Lower leg skin (tissue), 4 donors: ENCODE measurements at places on chromosomes 3 and 15. TPM values are rescaled to one million over a fixed set of nuclear protein-coding genes. Genes with fewer than 3 reads are reported as not detected.
A peak's percentile ranks its signal among the peaks of the same experiment; 100 is the strongest.

Gene MYEF2
- 2.2 TPM for total RNA-seq

Gene CPA3
- 2.0 TPM for total RNA-seq

Gene FETUB
- total RNA-seq: 4.0 TPM

DNA sequence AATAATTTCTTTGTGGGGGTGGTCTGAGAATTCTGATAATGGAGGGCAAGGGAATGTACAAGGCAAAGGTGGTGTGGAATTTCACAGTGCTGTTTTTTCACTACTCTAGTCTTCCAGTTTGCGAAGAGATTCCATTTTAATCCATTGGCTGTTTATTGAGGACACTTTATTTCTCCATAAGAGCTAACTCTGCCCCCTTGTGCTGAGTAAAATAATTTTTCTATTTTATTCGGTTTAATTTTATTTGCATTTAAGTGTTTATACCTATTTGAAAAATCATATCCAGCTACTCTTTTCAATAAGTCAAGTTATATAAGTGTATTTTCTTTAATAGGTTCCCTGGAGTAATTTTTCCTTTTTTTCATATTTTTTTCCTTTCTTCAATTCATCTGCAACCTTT is 840.1 kb downstream of the TUSC7 start:
- DNase-seq: no peak

GRCh38 chr15:82877825-82878224 is 68.4 kb downstream of the WHAMM start:
- no peak for DNase-seq

Gene STARD9
- 7.6 TPM for total RNA-seq

Gene LSMEM2
- total RNA-seq: 0.62 TPM

DNA sequence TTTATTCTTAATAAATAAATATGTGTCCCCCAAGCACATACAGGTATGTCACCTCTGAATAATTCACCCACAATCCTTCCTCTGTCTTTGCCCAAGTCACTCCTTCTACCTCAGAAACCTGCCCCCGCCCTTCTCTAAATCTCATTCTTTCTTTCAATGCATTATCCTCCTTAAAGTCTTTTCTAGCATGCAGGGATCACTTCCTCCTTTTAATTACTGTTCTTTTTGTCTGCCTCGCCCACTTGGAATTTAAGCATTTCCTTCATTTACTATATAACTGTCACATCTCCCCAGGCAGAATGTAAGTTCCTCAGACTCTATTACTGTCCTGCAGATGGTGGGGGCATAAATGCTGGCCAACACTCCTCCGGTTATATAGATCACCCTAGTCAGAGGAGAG is 7.8 kb downstream of the CCDC80 start:
- no peak for DNase-seq

Gene CLDN11
- 4.0 TPM for total RNA-seq

- no peak for DNase-seq
Observed at GRCh38 chr3:136074546-136075170, 109.1 kb downstream of the PPP2R3A start.

DNA sequence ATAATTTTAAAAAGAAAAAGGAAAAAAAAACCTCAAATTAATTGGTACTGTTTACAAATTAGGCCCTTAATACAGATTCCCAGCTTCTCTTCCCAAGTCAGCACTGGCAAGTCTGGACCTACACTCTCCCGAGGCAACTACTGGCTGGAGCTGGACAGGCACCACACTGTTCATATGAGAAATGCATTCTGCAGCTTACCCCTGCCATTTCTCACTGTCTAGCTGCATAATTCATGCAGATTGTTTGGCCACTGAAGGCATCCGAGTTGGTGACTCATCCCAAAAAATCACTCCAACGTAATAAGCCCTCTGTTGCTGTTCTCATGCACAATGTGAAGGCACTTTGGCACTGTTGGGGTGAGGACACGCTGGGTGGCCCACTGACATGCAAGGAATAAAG is 45.3 kb downstream of the ROPN1B start:
- DNase-seq: no peak

Gene PBRM1
- 51.6 TPM for total RNA-seq

Gene SLC51A
- total RNA-seq: not detected

- DNase-seq: no peak
Observed at GRCh38 chr15:56838085-56838484, 80.4 kb upstream of the TCF12 start.

GRCh38 chr3:139427283-139428060 is 38.0 kb upstream of the COPB2 start:
- peak; percentile 46 for DNase-seq

GRCh38 chr15:40061212-40061901 is 22.4 kb upstream of the SRP14 start:
- peak; percentile 43 for DNase-seq

- no peak for DNase-seq
Observed at GRCh38 chr15:32884146-32884545, 166.3 kb downstream of the GREM1 start.

DNA sequence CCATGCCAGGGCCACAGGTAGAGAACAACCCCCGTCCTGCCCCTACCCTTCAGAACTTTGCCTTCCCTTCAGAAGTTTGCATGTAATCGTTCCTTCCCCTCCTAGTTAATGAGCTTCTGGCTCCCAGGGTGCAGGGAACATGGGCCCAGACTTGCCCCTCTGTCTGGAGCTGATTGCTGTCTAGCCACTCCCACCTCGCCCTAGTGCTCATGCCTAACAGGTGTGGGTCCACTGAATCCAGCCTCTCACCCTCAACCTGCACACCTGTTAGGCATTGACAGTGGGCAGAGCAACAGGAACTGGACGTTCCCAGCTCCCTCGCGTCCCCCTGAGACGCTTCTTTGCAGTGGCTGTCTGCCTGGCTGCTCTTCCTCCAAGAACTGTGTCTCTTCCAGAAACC is 40.3 kb downstream of the WNT5A start:
- no peak for DNase-seq

GRCh38 chr15:39720621-39721611 is 61.7 kb downstream of the FSIP1 start:
- DNase-seq: no peak

Gene SUCNR1
- 1.5 TPM for total RNA-seq

Gene PLA2G4E
- total RNA-seq: 49.8 TPM

Gene ZNF860
- 1.0 TPM for total RNA-seq

DNA sequence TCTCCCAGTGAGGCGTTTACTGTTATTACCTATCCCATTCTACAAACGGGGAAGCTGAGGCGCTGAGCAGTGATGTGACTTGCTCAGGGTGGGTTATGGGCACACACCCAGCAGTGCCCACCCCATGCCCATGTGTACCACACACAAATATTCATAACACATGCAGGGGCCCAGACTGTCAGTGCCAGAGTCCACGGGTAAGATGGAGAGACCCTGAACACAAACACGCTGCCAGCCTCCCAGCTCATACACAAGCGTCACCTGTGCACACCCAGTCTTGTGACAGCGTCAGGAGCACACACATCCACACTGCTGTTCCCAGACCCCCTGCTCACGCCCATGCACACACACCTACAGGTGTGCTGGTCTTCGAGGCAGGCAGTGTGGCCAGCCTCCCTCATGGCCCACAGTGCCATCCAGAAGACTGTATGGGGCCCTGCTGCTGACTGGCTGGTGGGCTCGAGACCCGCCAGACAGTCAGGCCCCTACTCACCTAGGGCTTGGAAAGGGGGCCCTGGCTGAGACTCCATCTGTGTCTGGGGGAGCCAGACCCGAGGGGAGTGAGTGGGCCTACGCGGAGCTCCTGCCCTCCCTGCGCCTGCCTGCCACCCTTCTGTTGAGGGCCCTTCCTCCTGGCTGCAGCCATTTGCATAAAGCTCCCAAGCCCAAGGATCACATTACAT is 39.4 kb downstream of the DNAJB8 start:
- DNase-seq: no peak

- DNase-seq: no peak
Observed at GRCh38 chr3:173988909-173989308, 591.4 kb downstream of the NLGN1 start.

GRCh38 chr15:70794596-70795310 is 31.4 kb upstream of the UACA start:
- no peak for DNase-seq

Gene CGNL1
- total RNA-seq: 5.7 TPM

DNA sequence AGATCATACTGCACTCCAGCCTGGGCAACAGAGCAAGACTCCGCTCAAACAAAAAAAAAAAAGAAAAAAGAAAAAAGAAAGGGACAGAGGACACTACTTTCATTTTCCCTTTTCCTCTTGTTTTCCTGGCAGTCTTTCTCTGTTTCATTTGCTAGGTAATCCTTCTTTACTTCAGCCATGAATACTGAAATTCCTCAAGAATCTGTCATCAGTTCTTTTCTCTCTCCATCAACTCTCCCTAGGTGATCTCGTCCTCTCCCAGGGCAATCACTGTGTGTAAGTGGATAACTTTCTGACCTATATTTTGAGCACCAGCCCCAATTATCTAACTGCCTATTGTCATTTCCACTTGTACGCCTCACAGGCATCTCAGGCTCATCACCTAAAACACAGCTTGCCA is 51.5 kb downstream of the TTC23 start:
- DNase-seq: no peak

Gene TMEM266
- total RNA-seq: 2.7 TPM

Gene FANCI
- 10.1 TPM for total RNA-seq

- no peak for DNase-seq
Observed at GRCh38 chr3:186909078-186909853, 21.1 kb upstream of the ST6GAL1 start.

DNA sequence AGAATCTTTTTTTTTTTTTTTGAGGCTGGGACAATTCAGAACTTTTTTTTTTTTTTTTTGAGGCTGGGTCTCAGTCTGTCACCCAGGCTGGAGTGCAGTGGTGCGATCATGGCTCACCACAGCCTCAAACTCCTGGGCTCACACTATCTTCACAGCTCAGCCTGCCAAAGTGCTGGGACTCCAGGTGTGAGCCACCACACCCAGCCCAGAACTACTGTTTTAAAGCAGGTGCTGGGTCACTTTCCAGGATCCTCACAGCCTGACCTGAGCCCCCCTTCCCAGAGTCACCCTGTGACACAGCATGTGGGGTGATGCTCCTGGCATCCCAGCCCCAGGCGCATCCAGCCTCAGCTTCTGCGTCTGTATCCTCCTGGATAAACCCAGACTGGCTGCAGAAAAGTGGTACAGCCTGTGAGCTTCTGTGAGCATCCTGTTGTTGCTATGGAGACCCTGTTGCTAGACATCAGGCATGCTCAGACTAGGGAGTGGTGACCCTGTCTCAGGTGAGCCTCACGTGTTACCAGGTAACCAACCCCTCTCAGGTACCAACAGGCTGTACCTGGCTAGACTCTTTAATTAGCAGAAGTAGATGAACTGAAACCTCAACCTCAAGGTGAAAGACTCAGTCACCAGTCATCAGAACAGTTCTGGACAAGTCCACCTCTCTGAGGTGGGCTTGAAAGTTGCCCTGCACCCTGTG is 15.0 kb downstream of the KLF13 start:
- DNase-seq: no peak

GRCh38 chr3:32018757-32019564 is 37.4 kb downstream of the ZNF860 start:
- DNase-seq: no peak

Gene CCRL2
- 0.46 TPM for total RNA-seq

Gene C3orf18
- total RNA-seq: 3.9 TPM

DNA sequence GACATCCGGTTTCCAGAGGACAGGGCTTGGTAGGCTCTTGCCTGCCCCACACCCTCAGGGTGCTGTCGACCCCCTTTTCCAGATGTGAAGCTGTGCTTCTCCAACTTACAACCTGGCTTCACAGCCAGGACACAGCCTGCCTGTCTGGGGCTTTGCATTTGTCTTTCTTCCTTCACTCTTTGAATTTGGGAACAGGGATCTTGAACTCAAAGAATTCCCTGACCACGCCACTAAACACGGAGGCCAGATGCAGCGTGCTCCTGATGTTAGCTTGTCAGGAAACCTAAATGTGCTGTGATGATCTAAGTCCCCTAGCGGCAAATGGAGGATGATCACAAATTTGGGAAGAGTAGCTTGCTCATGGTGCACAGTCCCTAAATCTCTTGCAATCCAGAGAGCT is 244.8 kb upstream of the RGMA start:
- no peak for DNase-seq

Gene DNAH12
- total RNA-seq: not detected

Gene SFMBT1
- 9.5 TPM for total RNA-seq

GRCh38 chr3:126131881-126132750 is 48.2 kb upstream of the SLC41A3 start:
- peak; percentile 64 for DNase-seq

GRCh38 chr3:85652360-85652759 is 693.6 kb downstream of the CADM2 start:
- DNase-seq: no peak

Gene CDCP1
- total RNA-seq: 79.0 TPM

GRCh38 chr3:117463276-117464115 is 753.9 kb downstream of the TUSC7 start:
- no peak for DNase-seq

DNA sequence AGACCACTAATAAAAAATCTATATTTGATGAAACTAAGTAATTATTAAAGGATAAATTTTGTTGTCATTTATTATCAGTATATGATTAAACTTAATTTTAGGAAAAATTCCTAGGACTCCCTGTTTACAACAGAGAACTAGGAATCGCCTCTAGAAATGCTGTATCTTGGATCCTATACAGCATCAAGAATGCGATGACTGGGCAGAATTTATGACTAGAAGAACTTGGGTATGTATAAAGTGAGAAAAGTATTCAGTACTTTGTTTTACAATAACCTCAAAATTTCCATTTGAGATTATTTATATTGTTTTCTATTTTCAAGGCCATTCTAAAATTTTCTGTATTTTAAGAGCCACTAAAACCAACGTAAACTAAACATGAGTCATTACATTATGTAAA is 82.3 kb upstream of the AGTR1 start:
- no peak for DNase-seq

- DNase-seq: no peak
Observed at GRCh38 chr3:170701696-170702678, 116.1 kb upstream of the SLC7A14 start.

DNA sequence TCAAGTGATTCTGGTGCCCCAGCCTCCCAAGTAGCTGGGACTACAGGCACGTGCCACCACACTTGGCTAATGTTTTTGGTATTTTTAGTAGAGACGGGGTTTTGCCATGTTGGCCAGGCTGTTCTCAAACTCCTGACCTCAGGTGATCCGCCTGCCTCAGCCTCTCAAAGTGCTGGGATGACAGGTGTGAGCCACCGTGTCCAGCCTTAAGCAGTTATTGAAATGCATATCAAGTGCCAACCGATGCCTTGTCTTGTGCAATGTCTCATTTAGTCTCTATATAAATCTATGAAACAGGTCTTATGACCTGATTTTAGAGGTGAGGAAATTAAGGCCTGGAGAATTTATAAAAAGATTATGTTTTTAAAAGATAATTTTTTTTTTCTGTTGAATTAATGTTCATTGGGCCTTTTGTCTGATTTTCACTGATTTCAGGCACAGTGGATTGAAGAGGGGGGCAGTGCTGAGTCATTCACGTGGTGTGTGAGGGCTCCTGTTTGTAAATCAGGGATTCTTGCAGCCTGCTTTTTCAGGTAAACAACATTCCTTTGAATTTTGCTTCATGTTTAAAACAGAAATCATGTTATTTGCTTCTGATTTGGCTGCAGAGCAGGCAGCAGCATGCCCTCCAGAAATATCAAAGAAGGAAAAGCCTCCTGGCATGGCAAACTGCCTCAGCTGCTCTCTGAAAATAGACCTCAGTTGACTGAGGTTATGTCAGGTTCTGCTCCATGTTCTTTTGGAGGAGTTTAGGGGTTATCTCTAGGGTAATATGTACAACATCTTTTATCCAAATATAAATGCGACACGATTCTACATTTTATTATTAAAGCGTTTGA is 407.0 kb upstream of the RGMA start:
- DNase-seq: no peak

Gene UPK1B
- total RNA-seq: 0.15 TPM

- DNase-seq: no peak
Observed at GRCh38 chr15:78090422-78091063, 1.8 kb upstream of the SH2D7 start.

GRCh38 chr3:176078906-176079305 is 1118.4 kb downstream of the TBL1XR1 start:
- DNase-seq: no peak
